ENCODE measurements at places on chromosomes 5 and 9. TPM values are rescaled to one million over a fixed set of nuclear protein-coding genes. Genes with fewer than 3 reads are reported as not detected.

The ACSL6 gene
- total RNA-seq, result 21.8 TPM

- DNase-seq, result no peak
Measured at GRCh38 chr5:56534102-56534829, 281.1 kb upstream of the MAP3K1 start.

DNA sequence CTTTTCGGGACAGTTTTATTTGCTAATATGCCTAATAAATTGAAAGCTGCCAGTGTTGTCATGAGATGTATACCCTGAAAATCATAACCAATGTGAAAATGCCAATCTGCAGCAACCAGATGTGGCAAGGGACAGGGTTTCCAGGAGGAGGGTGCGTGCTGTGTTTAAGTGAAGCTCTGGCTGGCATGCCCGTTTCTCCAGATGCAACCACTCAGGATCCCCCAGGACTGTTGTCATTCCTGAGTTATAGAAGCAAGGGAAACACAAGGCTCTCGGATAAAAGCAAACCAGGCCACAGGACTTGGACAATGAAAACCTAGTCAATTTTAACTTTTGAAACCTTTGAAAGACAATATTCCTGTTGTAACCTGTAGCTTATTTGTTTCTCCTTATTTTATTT, 360.2 kb downstream of the SLIT3 start:
- DNase-seq, result no peak

- no peak for DNase-seq
Measured at GRCh38 chr9:34884747-34885189, 73.3 kb upstream of the PHF24 start.

The NMUR2 gene
- not detected for total RNA-seq

The ADAMTSL1 gene
- total RNA-seq, result not detected

- DNase-seq, result no peak
Measured at GRCh38 chr5:82406205-82406773, 128.1 kb upstream of the RPS23 start.

DNA sequence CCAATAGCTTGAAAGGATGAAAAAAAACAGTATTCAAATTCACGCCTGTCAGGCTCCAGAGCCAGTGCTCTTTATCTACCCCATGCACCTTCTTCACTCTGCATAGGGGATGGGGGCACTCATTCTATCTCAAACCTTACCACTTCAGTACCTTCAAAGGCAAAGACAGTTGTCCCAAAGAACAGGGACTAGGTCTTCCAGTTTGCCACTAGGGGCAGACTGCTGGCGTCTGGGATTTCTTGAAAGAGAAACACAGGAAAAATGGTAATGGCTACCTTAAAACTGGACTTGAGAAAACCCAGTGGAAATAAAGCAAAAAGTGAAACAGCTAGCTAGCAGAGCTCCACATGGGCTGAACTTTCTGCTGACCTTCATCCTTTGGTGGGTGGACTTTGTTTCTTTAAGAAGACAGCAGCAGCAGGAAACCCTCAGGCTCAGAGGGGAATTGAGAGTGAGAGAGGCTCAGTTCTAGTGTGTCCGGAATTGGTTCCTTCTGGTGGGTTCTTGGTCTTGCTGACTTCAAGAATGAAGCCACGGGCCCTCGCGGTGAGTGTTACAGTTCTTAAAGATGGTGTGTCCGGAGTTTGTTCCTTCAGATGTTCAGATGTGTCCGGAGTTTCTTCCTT, 41.0 kb upstream of the SLC36A1 start:
- no peak for DNase-seq

GRCh38 chr5:28691526-28691925, 1653.1 kb upstream of the CDH9 start:
- no peak for DNase-seq

GRCh38 chr9:87245271-87245670, 252.4 kb upstream of the DAPK1 start:
- DNase-seq, result no peak

GRCh38 chr9:114016101-114016500, 62.0 kb downstream of the AMBP start:
- DNase-seq, result no peak

Measured in CD8-positive, alpha-beta memory T cell (primary cell).